ENCODE measurements at places on chromosomes 12 and 14. TPM values are rescaled to one million over a fixed set of nuclear protein-coding genes. Genes with fewer than 3 reads are reported as not detected.

The PPP1R1A gene
- polyA plus RNA-seq = 0.91 TPM

DNA sequence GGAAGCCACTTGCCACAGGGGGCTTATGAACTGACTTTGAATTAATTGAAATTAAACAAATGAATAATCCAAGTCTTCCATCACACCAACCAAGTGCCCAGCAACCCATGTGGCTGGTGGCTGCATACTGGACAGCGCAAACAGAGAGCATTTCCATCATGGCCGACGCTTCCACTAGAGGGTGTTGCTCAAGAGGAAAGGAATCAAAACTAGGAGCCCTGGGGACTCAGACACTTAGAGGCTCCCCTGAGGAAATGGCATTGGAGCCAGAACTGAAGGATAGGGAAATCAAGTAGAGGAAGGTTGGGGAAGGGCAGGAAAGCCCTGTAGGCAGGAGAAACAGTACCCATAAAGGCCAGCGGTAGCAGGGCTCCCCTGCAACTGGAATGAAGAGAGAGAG is 50.6 kb upstream of the NUAK1 start:
- no peak for DNase-seq

DNA sequence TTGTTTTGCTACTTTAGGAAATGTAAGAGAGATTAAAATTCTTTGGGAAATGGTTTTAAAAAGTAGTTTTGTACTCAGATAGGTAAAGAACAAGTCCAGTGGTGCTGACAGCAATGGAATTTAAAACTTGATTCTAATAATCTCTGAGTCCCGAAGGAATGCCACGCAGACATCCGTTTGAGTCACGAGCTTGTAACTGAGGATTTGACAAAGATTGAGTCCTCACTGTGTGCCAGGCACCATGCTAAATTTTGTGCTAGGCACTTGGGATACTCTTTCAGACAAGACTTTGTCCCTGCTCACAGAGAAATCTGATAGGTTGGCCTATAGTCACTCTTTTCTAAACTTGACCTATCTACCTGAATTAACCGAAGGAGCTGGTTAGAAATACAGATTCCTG is 12.7 kb downstream of the FLRT2 start:
- no peak for DNase-seq

- DNase-seq = no peak
Observed at GRCh38 chr14:61567838-61568571, 127.3 kb upstream of the HIF1A start.

Data from thymus (tissue), 14 donors.